ENCODE measurements at places on chromosomes 16 and 17.

- DNase-seq: no peak
Measured at GRCh38 chr16:2154533-2155090, 970 bp upstream of the TRAF7 start.

DNA sequence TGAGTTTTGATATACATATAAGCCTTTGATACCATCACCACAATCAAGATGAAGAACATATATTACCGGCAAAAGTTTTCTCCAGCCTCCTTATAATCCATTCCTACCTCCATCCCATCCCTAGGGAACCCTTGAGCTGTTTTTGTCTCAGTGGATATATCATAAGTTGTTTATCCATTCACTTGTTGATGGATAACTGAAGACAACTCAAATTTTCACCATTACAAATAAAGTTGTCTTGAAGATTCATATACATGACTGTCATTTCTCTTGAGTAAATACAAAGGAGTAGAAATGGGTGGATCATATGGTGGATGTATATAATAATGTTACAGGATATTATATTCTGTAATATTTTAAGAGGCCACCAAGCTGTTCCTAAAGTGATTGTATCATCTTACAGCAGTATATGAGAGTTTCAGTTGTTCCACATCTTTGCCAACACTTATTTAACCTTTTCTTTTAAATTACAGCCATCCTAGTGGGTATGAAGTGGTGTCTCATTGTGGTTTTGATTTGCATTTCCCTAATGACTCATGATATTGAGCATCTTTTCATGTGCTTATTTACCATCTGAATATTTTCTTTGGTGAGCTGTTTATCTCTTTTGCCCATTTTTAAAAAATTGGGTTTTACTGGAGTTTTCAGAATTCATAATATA is 17.4 kb downstream of the NF1 start:
- DNase-seq: no peak

GRCh38 chr16:72256398-72257066 is 84.6 kb upstream of the PMFBP1 start:
- DNase-seq: no peak

- no peak for DNase-seq
Measured at GRCh38 chr16:617855-618254, 12.9 kb upstream of the WFIKKN1 start.

GRCh38 chr16:23679274-23679985 is 741 bp downstream of the PLK1 start:
- DNase-seq: no peak

DNA sequence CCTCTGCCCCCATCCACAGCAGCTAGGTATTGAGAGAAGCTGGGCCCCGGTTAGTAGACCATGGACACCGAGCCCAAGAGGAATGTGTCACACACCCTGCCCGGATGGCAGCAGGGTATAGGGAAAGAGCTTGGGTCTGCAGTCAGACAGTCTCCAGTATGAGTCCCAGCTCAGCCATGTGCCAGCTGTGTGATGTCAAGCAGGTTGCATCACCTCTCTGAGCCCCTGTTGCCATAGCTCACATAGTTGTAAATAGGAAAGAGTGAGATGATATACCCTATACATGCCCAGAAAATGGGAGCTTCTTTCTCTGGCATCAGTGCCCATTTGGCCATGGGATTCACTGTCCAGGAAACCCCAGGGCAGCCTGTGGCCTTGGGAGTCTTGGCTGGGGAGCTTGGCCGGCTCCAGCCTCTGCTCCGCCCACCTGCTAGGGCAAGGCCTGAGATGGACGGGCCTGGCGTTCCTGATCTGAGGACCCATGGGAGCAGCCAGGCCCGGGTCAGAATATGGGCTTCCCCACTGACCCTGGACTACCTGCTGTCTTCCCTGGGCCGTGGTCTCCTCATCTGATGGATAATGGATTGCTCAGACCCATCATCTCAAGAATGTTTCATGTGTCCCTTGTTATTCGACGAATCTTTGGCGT is 13.2 kb downstream of the CD300LG start:
- DNase-seq: no peak

GRCh38 chr17:67605256-67605912 is 112.4 kb upstream of the NOL11 start:
- DNase-seq: no peak

DNA sequence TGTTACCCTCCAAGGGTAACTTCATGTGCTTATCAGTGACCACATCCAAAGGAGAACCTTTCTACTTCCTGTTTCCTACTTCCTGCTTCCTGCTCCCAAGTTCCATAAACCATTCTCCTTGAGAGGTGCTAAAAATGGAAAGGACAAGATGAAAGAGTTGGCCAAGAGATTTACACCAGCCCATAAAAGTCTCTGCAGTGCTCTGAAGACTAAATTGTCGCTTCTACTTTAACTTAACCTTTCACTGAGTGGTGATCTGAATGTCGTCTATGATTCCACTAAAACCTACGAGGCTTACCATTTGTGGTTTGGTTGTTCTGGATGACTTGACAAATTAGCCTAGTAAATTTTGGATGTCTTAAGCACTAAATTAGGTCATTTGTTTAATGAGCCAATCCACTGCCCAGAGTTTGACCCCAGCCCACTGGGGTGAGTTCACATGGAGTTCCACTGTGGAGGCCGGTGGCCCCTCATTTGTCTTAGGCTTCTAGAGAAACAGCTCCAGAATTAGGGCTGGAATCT is 333.1 kb downstream of the FOXL1 start:
- no peak for DNase-seq

GRCh38 chr17:9557857-9558256 is 17.8 kb downstream of the STX8 start:
- no peak for DNase-seq

- no peak for DNase-seq
Measured at GRCh38 chr17:34365340-34365739, 2.3 kb upstream of the CCL1 start.
